Osteocyte (in vitro differentiated cells): ENCODE measurements at places on chromosomes 5 and 9.
A peak's percentile ranks its signal among the peaks of the same experiment; 100 is the strongest.

DNA sequence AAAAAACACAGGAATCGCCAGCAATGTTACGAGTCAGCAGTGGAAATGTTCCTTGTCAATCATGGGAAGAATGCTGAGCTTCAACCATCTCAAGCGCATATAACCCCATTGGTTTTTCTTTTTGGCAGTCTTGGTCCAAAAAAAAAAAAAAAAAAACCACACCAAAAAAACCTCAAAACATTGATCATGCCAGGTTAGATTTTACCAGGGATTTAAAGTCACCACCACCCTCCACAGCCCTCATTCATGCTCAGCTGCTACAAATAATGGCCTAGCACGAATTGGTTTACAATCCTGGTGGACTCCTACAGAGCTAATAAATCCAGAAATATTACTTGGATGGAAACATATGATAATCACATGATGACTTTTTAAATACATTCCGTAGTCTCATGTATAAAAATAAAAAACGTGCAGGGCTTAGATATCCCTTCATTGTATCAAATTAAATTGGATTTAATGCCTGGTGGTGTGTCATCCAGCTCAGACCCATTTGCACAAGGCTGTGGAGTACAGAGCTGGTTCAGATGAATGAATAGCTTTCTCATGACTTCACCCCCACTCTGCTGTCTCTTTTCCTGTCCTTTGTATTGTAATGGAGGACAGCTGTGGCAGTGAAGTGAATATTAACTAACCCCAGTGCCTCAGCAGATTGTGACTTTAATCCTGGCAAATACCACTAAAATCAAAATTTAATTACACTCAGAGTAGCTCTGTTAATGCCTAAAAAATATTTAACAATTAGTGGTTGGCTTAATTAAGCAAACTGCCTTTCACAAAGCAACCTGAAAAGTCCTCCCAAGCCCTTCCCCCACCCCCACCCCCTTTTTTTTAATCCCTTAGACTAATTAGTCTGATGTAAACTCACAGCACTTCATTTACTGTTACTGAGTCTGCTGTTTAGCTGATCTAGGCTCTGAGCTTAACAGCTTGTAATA is 626.5 kb upstream of the ZNF608 start:
- no peak for DNase-seq

GRCh38 chr9:122016309-122016708 is 76.8 kb downstream of the TTLL11 start:
- DNase-seq, result peak; percentile 46

GRCh38 chr9:3887221-3887653 is 361.4 kb upstream of the RFX3 start:
- DNase-seq, result no peak

DNA sequence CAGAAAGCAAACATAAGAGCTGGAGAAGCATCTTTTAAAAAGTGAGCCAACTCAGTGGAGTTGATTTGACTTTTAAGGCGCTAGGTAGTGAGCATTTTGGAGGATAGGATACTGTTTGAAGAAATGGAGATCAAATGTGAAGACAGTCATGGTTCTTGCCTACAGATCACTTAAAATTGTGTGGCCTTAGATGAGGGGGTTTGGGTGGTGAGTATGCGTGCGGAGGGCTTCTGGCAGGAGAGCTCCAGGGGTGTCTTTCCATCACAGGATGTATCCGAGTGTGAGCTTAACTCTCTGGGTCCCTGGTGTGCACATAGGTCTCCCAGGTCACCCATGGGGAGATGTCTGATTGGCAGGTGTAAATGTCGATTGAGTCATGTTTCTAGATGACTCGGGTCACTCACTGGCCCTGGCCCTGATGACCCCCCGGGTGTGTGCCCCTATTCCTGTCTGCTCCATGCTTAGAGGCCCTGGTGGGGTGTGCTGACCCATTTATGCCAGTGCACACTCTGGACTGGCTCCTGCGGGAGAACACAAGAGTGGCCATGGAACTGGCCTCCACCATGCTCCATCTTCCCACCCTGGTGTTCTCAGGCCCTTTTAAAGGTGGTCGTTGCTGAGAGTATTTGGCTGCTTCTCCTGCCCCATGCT is 274.4 kb downstream of the FSTL4 start:
- no peak for DNase-seq

- no peak for DNase-seq
These were observed 29.8 kb upstream of the FBP1 start for GRCh38 chr9:94668928-94669729.

GRCh38 chr9:131273856-131274673 is 2.2 kb downstream of the FAM78A start:
- no peak for DNase-seq

DNA sequence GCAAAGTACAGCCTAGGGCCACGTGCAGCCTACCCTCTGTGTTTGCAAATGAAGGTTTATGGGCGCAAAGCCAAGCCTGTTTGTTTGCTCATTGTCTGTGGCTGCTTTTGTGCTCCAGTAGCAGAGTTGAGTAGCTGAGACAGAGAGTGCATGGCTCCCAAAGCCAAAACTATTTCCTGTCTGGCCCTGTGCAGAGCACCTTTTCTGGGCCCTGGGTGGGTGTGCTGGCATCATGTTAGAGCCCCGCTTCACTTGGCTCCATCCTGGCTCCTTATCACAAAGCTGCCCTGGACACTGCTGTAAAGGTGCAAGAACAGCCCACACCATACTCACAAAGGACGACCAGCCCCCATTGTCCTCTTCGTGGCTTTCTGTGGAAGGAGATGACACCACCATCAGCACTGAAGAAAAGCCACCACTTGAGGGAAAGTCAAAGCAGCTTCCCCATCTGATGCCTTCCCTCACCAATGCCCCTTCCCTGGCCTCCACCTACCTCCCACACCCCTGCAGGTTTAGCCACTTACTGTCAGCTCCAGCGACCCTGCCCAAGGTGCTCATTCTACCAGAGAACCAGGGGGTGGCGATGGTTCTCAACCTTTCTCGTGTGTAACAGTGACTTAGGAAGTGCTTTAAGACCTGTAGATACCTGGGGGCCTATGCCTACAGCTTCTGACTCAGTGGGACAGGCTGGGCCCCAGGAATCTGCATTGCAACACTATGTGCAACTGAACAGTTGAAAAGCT is 23.4 kb downstream of the LCP2 start:
- DNase-seq, result no peak

- no peak for DNase-seq
These were observed 204.1 kb downstream of the CD180 start for GRCh38 chr5:66992547-66992946.

GRCh38 chr9:87605676-87606075 is 108.0 kb downstream of the DAPK1 start:
- DNase-seq, result no peak

DNA sequence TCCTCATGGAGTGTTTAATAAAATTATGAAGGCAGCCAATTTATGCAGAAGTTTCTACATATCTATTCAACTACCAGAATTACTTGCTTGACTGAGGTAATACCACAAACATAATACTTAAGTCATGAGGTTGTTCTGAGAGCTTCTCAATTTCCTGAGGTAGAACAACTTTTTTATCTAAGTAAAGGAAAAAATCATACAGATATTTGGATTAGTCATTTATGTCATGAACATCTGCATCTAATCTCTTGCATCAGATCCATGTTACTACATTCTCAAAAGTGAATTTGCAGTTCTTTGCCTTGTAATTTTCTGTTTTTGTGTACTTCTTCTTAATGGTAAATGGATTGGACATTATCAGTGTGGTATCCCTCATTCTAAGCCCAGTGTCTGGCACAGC is 60.4 kb upstream of the RGMB start:
- no peak for DNase-seq

DNA sequence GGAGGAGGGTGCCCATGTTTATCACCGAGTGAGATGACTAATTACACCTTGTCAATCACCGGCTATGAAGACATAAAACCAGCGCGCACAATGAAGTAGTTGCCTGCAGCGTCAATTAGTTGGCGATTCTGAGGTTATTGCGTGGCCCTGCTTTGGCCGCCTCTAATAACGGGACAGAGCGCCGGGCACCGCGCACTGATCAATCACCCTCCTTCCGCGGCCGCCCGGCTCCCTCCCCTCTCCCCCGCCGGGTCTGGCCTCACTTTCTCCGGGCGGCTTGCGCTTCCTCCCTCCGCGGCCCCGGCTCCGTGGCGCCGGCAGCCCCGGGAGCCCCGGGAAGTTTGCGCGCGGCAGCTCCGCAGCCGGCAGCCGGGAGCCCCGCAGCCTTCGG is 3.3 kb upstream of the LHX2 start:
- DNase-seq, result no peak

DNA sequence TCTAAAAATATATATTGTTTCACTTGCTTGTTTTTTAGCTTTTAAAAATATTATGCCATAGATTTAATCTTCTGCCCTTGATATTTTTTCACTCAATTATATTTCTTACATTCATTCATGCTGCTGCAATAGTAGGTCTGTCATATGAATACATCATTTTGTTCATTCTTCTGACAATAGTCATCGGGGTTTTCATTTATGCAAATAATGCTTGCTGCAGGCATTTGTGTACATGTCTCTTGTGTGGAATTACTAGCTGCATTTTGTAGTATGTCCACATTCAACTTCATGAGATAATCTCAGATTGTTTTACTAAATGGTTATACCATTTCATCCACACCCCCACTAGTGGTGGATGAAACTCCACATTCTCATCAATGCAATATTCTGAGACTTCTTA is 5.3 kb upstream of the PLPP1 start:
- no peak for DNase-seq

- DNase-seq, result no peak
These were observed 3.1 kb upstream of the B4GALT7 start for GRCh38 chr5:177596775-177597238.

DNA sequence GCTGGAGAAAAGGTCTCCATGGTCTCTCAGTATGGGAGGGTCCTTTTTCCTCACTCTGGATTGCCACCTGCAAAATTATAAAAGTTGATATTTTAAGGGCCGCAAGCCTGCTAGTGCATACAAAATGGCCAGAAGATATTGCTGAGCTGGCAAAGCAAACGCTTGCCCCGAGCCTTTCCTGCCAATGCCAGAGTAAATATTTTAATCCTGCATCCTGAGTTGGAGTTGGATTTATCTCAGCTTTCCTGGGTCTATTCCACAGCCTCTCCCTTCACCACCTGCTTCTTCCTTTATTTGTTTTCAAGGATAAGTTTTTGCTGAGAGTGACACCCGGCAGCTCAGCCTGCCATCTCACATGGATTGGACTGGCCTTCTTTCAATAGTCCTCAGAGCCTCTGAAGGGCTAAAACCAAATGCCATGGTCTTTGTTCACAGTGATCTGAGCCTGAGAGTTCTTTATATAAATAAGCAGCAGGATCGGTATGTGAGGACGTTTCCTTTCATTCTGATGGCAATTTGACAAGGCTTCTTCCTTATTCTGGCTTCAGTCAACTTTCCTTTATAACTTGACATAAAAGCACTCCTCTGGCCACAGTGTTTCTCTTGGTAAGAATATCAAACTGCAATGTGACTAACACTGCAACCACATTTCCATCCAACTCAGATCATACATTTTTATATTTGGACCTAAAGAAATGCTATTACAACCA is 170.1 kb downstream of the ADAMTS12 start:
- DNase-seq, result no peak

DNA sequence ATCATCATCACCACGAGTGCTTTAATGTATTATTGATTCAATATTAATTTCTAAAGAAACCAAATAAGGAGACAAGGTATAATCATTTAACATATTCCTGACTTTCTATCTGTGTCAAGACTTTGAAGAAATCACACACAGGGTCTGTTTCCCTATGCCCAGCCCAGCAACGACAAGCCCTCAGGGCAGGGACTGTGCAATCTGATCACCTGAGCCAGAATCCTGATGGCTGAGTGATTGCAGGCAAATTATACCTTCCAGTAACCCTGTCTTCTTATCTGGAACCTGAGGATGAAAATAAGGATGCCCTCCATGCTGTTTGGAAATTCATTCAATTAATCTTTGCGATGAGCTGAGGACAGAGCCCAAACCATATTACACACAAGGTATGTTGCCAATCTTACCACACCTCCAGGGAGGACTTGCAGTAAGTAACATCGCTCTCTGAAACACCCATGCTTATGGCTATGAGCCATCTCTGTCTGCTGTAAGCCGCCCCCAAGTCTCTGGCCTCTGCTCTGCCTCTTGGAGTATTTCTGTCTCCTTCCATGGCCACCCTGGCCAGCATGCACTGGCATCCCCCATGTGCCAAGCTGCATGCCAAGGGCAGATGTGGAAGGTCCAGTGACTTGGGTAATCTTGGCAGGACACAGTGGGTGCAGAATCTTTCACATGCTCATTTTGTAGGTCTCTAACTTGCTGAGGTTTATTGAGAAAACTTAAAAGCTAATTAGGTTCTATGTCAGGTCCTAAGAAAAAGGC is 10.6 kb downstream of the TAS2R1 start:
- no peak for DNase-seq

DNA sequence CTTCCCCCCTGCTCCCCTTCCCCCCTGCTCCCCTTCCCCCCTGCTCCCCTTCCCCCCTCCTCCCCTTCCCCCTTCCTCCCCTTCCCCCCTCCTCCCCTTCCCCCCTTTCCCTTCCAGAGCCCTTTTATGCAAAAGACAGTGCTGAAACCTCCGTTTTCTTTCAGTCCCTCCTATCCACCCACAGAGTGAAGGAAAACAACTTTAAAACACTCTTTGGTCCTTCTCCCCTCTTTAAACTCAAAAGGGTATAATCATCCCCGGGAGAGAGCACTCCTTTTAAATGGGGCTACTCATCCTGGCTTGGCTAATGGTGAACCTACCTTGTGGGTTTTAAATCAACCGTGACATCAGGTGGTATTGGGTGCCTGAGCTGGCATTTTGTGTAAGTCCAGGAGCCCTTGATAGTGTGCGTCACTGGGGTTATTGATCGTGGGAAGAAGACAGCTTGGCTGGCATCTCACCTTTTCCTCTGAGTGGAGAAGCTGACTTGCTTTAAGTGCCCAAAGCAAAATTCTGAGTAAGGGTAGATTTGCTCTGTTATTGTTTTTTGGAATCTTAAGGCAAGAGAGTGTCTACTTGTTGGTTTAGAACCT is 2.7 kb downstream of the LARP1 start:
- no peak for DNase-seq

- no peak for DNase-seq
These were observed 105.2 kb upstream of the PRR16 start for GRCh38 chr5:120358949-120359348.

DNA sequence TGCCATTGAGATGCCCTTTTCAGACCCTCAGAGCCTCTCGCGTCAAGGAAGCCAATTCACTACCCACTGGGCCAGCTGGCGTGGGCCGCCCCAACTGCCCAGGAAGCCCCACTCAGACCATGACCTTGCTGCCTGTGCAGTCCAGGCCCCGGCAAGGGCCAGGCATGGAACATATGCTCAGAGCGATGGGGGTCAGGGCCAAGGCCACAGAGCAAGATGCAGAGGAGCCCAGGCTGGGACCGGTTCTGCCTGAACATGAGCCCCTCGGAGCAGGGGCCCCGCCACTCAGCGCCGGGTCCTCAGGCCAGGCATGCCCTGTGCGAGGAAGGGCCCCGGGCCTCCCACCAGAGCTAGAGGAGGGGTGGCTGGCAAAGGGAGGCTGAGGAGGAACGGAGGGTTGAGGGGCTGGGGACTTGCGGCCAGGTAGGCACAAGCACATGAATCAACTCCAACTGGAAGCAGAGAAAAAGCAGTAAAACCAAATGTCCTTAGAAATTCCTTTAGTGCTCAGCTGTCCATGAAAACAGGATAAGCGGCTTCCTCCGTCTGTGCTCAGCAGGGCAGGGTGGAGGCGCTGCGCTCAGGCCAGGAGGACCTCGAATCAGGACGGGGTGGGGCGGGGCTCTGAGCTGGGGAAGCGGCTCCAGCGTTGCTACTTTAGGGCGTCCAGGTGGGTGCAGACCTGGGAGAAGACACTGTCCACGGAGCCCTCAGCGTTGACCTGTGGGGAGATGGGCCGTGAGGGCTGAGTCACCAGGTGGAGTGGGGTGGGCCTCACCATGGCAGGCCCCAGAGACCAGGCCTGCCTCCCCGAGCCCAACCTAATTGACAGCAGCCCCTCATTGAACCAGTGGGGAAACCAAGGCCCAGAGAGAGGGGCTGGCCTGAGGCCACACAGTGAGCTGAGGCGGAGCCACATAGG is 9.9 kb downstream of the AK1 start:
- no peak for DNase-seq
